Sigmoid colon (tissue), 7 donors: ENCODE measurements at places on chromosomes 13 and 19. TPM values are rescaled to one million over a fixed set of nuclear protein-coding genes. Genes with fewer than 3 reads are reported as not detected.

The PCP2 gene
- 1.0 TPM for polyA plus RNA-seq

The WDR88 gene
- not detected for polyA plus RNA-seq

The LDLR gene
- polyA plus RNA-seq, result 20.4 TPM

The ANKRD10 gene
- polyA plus RNA-seq, result 44.9 TPM

The ZNF813 gene
- 1.2 TPM for polyA plus RNA-seq

The ZNF738 gene
- 5.8 TPM for polyA plus RNA-seq

The HNRNPUL1 gene
- 133 TPM for polyA plus RNA-seq

The ZNF613 gene
- 3.0 TPM for polyA plus RNA-seq

- DNase-seq, result no peak
Measured at GRCh38 chr13:74316547-74316946, 182.3 kb upstream of the KLF12 start.

DNA sequence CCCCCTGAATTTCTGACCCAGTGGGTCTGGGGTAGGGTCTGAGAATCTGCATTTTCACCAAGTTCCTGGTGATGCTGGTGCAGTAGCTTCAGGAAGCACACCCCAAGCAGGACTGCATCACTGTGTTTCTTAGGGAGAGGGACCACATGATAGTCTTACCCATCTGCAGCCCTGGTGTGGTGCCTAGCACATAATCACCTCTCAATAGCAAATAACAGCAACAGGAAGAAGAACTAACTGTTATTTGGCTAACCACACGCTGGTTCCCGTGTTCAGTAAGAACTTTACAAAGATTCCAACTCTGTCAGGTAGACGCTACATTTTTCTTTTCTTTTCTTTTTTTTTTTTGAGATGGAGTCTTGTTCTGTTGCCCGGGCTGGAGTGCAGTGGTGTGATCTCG is 41.9 kb upstream of the SPATA13 start:
- DNase-seq, result no peak

GRCh38 chr13:48778610-48779009 is 124.9 kb downstream of the CYSLTR2 start:
- DNase-seq, result no peak

- DNase-seq, result no peak
Measured at GRCh38 chr13:44989941-44990340, 603 bp downstream of the GPALPP1 start.

DNA sequence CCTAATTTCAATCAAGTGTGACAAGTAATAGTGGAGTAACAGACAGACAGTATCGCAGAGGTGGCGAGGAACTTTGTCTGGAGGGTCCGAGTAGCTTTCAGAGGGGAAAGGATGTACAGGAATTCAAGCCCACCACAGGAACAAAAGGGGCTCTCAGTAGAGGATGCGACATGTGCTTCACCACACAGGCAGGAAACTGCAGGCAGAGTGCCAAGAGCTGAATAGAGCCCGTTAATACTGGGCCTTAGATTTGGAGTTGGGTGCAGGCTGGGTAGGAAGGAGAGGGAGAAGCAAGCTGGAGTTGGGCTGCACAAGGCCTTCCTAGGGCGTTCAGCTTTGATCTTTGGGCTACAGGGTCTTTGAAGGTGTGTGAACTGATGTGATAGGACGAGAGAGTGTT is 1.2 kb downstream of the CCDC70 start:
- no peak for DNase-seq

- DNase-seq, result peak; percentile 74
Measured at GRCh38 chr13:97116754-97117153, 105.4 kb upstream of the MBNL2 start.

- no peak for DNase-seq
Measured at GRCh38 chr13:107427536-107427935, 787.8 kb downstream of the LIG4 start.

DNA sequence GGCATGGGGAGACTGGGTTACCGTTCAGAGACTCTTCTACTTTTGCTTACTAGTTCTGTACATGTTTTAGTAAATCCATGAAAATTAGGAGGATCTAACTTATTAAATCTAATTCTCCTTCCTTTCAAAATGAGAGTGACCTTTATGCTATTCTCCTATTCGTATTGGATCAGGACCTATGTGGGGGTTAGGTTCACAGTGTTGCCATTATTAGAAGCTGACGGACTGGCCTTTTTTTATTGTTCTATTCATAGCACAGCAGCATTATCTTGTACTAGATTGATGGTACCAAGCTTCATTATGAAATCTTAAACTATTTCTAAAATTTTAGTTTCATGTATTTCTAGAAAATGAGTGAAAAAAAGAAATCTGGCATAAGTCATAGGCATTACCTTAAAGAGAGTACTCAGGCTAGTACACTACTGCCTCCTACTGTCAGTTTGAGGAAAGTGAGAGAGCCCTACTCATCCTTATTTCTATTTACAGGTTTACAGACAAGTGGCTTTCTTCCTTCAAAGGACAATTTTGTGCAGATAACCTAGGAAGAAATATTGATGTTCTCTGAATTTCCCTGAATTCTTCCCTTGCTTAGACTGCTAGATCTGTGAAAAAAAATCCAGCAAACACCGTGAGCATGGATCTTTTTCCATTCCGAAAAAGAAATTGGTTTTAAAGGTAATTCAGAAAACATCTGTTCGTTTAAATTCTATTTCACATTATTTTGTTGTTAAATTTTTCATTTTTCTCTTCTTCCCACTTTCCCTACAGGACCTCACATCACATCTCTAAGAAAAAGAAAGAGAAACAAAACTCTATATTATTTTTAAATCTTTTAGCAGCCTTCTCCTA is 485.5 kb downstream of the DIAPH3 start:
- no peak for DNase-seq

DNA sequence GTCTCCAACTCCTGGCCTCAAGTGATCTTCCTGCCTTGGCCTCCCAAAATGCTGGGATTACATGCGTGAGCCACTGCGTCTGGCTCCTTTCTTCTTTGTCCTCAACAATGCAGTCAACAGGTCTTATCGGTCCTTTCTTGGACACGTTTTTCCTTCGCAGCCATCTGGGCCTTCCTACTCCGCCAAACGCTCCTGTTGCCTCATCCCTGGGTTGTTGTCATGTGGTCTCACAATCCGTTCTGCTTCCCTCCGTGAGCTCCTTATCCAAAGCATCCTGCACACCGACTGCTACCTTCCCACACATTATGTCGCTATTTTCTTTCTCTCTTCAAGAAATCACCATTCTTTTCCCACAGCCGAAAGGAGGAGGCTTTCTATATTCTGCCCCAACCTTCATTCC is 306.8 kb downstream of the DCLK1 start:
- DNase-seq, result no peak

- no peak for DNase-seq
Measured at GRCh38 chr13:65830411-65831205, 1399.5 kb downstream of the PCDH9 start.

GRCh38 chr13:112819816-112820215 is 130.0 kb downstream of the ATP11A start:
- peak; percentile 52 for DNase-seq

- DNase-seq, result no peak
Measured at GRCh38 chr13:99955747-99956472, 15.7 kb downstream of the ZIC5 start.

GRCh38 chr19:13057147-13057572 is 45.5 kb downstream of the LYL1 start:
- DNase-seq, result no peak

GRCh38 chr19:48390188-48391099 is 907 bp downstream of the KDELR1 start:
- DNase-seq, result peak; percentile 82

DNA sequence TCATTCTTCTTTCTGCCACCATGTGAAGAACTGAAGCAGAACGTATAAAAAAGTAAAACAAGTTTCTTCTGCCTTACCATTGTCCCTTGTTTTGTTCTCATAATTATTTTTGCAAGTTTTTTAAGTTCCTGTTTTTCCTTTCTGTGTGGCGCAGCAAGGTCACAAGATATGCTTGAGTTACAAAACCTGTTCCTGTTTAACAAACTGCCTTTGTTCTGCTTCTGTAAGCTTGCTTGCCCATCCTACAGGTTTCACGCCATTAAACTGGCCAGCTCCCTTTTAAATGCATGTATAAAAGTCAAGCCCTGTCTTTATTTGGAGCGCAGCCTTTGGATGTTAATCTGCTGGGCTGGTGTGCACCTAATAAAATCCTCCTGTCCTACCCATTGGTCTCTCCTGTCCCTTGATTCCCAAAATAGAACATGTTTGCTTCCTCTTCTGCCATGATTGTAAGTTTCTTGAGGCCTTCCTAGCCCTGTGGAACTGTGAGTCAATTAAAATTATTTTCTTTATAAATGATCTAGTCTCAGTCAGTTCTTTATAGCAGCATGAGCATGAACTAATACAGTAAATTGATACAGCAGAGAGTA is 1115.4 kb downstream of the SLITRK1 start:
- no peak for DNase-seq

DNA sequence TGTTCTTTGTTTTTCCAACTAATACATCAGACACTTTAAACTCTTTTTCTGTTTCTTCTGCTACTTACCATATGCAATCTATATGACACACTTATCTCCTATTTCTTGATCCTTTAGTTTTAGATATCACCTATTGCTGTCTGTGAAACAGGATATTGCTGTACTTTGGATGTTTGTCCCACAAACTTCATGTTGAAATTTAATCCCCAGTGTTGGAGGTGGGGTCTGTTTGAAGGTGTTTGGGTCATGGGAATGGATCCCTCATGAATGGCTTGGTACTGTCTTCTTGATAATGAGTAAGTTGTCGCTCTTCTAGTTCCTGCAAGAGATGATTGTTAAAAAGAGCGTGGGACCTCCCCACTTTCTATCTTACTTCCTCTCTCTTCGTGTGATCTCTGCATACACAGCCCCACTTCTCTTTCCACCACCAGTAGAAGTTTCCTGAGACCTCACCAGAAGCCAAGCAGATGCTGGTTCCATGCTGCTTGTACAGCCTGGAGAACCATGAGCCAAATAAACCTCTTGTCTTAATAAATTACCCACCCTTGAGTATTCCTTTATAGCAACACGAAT is 244.2 kb downstream of the NHLRC3 start:
- no peak for DNase-seq

GRCh38 chr19:49691243-49692146 is 579 bp downstream of the CPT1C start:
- no peak for DNase-seq

DNA sequence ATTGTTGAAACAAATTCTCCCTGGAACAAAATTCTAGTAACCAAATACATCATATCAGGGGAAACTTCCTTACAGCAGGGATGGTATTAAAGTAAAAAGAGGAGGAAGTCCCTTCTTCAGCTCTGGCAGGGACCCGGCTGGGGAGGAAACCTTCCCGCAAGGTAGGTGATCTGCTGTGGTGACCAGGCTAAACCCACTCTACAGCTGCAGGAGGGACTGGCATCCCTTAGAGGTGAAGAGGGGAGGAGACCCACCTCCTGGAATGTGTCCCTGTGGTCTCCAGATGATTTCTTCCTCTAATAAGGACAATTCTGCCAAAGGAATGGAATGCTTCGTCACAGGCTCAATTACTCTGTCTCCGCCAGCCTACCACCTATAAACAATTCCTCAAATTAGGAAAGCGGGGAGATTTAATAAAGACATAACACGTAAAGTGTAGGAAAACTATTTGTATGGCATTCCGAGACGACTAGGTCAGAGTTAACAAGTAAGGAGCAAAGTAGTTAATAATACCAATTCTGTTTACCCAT is 637 bp upstream of the PDS5B start:
- DNase-seq, result no peak

DNA sequence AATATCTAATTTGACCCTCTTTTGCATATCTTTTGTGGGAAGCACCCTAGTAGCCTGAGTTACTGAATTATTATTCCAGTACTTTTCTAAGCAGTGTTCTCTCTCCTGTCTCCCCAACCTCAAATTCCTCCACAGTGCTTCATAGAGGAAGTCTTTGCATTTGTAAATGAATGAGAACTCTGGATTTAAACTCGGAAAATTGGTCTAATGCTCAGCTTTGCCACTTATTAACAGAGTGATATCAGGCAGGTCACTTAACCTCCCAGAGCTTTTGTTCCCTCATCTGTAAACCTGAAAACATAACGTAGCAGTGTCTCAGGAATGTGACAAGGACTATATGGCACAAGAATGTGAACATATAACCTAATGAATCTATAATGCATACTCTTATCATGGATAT is 26.2 kb downstream of the FREM2 start:
- DNase-seq, result no peak

- no peak for DNase-seq
Measured at GRCh38 chr19:42174958-42175734, 42.3 kb downstream of the DEDD2 start.

DNA sequence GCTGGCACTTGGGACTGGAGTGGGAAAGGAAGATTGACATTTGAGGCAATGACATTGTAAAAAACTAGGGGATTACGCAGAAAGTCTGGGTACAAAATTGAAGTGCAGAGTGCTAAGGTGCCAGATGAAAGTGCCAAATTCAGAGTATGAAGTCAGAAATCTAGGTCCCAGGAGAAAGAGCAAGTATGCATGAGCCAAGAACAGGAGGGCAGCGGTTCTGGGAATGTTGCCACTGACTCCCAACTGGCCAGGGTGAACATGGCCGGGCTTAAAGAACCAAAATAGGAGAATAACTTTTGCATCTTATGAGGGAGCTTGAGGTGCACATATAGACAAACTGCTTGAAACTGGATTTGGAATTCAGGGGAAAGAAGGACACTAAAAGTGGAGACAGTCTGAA is 495.8 kb upstream of the KLF12 start:
- DNase-seq, result no peak

DNA sequence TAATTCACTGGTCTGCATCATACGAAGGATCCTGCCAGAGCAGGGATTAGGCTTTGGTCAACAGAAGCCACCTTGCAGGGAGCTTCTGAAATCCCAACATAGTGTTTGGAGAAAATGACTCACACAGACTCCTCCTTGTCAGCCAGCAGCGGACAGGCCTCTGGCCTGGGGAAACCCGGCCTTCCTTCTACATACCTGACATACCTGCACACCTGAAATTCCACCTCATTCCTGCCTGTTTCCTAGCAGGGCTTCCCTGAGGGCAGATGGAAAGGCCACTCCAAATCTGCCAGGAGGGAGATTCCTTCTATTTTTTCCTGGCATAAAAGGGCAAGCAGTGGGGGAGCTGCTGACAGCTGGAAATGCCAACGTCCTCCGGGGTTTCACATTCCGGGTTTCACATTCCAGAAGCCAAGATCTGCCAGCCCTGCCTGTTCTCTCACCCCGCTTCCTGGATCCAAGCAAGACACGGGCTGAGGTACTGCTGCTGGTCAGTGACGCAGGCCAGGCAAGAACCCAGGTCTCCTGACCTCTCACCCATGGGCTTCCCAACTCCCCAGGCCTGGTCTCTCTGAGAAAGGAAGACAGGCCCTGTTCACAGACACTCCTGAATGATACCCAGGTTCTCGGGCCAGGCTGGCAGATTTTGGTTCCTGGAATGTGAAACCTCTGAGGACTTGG is 18.2 kb upstream of the IGFL1 start:
- no peak for DNase-seq
